Neural progenitor cell (in vitro differentiated cells): ENCODE measurements at places on chromosomes 16 and 17. TPM values are rescaled to one million over a fixed set of nuclear protein-coding genes. Genes with fewer than 3 reads are reported as not detected.

- H3K27ac ChIP-seq = peak within 1 kb of the TSS; percentile 65
- no peaks in the 10 kb centered on the region for H3K4me1 ChIP-seq
- no peak within 1 kb of the TSS for H3K4me3 ChIP-seq
- no peaks in the 10 kb centered on the region for H3K36me3 ChIP-seq
- H3K27me3 ChIP-seq = no peaks in the 10 kb centered on the region
These were observed at the start of gene GDPD3 for GRCh38 chr16:30113031-30113710. Gene GDPD3 (minus strand): TSS chr16:30113537. CDS start chr16:30113478, 59 bp downstream.

DNA sequence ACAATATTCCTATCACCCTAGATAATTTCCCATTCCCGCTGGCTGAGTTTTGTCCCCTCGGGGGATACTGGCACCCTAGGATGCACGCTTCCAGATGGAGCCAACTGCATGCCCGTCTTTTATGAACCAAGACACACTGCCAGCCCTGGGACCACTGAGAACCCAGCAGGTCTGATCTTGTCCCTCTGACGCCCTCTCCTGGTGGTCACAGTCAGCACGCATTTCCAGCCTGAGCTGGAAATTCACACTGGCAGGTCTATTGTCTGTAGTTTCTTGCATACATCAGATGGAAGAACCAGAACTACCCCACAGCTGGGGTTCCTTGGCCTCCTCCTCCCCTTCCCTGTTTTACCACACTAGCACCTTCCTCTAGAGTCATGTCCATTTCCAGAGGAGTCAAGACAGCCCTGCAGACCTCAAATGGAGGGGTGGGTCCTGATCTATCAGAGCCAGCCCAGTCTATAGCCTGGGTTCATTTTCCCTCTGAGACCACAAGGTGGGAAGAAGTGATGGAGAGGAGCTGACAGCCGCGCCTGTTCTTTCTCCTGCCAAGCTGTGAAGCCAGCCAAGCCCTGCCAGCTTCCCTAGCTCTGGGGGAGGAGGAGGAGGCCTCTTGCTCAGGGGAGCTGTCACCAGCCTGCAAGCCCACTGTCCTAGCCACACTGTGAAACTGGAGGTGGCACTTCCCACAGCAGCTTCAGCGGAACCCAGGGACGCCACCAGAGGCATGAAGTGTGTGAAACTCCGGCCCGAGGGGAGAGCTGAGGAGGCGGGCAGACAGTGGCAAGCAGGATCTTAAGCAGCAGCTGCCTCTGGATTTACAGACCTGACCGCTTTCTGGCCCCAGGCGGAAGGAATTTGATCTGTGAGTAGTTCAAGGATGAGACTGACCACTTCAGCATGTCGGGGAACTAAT lies 29.3 kb downstream of the MXRA7 start:
- DNase-seq = peak; percentile 87
- H3K4me1 ChIP-seq = peaks cover 13% of the 10 kb centered on the region
- no peaks in the 10 kb centered on the region for H3K36me3 ChIP-seq
- H3K27ac ChIP-seq = no peak overlapping the region
- H3K27me3 ChIP-seq = no peaks in the 10 kb centered on the region

DNA sequence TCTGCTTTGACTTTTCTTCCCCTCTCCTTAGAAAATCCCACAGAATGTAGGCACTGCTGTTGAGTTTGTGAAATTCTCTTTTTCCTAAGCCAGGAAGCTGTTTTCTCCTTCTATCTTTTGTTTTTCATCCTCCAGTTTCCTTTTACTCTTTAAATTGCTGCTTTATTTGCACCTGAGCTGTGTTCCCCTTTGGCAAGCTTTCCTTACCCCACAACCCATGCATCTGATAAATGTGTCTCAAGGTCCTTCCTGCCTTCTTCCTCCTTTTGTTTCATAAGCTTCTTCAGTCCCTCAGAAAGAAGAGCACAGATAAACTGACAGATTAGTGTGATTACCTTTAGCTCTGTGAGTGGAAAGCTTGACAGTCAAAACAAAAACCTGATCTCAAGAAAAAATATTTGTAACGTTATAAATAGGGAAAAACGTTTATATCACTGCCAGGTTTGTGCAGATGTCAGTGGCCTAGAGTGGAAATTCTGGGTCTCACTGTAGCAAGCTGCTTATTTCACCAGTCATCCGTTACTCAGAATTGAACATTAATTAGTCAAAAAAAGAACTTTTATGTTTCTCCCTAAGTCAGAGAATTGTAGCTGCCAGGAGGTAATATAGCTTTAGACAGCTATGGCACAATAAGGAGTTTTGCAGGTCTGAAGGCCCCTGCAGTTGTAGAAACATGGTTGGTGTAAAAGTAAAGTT lies 23.6 kb downstream of the GSDMB start:
- DNase-seq = no peak
- no peak overlapping the region for H3K4me3 ChIP-seq
- no peaks in the 10 kb centered on the region for H3K36me3 ChIP-seq
- H3K4me1 ChIP-seq = no peaks in the 10 kb centered on the region

APOBR gene
- total RNA-seq = 0.15 TPM in 1 of 2 replicates, not detected in the other

ACSM5 gene
- not detected in 2 replicates for total RNA-seq

TEKT1 gene
- total RNA-seq = not detected in 2 replicates
